Erythroblast (primary cell): ENCODE measurements at places on chromosomes 5 and 9.

GRCh38 chr5:79794347-79794746 is 104.7 kb downstream of the CMYA5 start:
- DNase-seq, result no peak

DNA sequence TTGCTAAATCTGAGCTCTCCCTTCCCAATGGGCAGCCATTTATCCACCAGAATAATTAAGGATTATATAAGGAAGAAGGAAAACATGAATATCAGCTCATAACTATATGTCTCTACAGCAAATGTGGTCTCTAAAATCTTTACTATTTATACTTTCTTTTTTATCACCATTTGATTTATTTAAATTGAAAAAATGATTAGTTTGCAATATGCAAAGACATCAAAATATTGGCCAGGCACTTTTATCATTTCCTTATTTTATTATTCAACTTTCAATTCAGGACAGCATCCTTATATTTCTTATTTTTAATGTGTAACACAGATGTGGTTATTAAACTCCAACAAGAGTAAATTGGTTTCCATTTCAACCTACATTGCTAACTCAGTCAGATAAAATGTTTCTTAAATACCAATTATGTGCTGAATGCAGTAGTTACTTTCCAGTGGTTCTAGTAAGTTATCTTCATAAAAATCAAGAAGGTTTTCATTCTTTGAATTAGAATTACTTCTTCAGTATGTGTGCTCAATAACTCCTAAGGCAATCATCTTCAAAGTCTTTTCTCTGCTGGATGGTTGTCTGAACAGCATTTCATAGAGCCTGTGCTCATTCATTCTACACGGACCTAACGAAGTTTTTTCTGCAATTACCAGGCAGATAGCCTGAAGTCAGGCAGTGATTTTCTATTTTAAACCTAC is 1148.0 kb downstream of the CDH12 start:
- DNase-seq, result no peak

DNA sequence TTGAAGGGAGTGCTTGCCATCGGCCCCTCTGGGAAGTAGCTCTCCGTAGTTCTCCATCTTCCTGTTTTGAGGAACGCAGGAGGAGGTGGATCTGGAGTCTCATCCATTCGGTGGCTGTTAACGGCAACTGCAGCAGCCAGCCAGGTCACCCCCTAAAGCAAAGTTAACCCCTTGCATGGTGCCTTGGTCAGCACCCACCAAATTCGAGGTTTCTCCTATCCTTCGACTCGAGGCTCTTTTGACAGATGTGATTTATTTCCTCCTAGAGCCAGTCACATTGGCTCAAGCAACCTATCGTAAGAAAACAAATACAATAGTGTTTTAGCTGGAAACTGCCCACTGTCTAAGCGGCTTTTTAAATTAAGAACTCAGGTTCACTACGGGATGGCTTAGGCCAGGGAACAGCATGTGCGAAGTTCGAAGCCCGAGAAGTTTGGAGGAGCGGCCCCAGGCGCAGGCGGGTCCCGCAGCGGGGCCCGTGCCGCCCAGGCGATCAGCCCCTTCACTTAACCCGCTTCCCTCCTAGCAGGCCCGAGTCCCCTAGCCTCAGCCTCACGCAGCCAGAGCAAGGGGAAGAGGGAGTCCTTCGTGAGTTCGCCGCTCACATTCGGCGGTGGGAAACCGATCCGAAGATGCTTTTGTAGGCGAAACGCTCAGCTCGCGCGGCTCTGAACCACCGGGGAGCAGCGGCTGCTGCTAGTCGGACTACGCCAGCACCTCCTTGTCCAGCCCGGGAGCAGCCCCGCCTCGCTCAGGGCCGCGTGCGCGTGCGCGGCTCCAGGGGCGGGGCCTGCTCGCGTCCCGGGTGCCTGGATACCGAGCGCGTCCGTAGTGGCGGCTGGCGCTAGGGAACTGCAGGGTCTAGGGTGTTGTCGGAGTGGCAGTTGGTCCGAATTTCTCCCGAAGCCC is at the start of gene ROPN1L:
TSS of gene ROPN1L (plus strand) at position 797 of the 909 bp plus-strand sequence. CDS start 289 bp downstream, outside the sequence.
- peak; percentile 92 for DNase-seq

DNA sequence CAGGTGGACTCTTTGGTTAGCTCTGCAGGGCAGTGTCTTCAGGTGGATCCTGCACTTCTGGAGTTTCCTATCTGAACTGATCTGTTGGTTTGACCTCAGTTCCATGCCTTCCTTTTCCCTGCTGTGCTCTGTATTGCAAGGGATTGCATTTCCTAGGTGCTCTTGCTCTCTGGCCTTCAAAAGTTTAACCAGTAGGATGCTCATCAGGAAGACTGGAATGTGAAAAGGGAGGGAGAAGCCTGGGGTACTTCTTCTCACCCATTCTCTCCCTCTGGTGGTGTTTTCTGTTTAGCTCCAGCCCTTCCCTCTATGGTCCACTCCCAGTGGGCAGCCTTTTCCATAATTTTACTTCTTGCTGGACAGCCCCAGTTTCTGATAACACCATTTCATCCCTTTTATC is 78.5 kb downstream of the ZNF618 start:
- no peak for DNase-seq

DNA sequence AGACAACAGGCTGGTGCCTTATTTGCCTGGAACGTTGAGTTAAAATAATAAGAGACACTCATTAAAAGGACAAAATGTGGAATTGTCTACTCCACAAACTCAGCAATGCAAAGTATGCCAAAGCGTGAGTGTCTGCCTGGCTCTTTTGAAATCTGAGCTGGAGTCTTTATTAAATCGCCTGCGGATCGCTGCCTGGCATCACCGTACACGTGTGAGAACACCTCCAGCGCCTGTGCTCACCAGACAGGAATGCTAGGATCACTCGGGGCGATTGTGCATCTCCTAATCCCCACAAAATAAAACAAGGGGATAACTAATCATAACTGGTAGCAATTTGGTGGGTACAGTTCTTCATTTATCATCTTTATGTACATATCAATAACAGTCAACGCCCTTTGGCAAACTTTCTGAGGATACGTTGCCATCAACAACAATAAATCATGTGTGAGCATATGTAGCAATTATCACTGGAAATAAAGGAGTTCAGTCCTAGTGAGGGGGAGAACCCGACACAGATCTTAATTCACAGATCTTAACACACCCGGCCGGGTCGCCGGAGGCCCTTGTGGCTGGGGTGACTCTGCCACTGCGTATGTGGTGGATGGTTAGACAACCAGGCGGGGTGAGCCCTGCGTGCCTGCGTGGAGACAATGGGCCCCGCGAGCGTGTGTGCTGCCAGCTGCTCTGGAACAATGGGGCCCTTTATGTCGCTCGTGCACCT is 284.9 kb upstream of the IRX1 start:
- no peak for DNase-seq

DNA sequence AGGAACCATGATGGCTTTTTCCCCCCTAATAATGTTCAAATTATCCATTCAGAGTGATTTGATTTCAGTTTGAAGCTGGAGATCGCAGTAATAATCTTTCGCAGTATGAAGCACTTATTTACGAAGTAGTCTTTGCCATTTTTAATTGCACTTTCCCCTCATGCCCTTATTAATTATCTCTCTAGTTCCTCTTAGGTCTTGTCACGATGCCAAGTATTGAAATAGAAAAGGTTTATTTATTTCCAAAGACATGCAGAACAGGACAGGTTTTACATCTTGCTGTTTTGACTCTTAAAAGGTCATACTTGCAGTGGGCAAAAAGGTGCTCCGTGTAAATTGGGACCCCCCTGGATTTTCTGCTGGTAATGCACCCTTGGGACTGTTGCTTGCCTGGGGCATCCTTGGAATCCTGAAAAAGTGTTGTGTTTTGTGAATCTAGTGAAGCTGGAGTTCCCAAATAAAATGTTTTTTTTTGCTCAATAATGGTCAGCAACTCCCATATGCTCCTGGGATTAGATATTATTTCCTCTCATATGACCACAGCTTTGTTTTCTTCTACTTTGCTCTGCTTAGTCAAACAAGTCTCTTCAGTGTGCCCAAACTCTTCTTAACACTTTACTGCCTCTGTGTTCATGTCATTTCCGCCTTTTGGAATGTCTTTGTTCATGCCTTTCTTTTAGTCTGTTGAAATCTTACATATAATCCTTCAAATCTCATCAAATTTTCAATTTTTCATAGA is 278.3 kb downstream of the TMEM38B start:
- no peak for DNase-seq

GRCh38 chr5:123124859-123125595 is 36.0 kb downstream of the PRDM6 start:
- no peak for DNase-seq

- DNase-seq, result peak; percentile 76
These were observed 42.8 kb downstream of the SNX30 start for GRCh38 chr9:112793213-112793810.

DNA sequence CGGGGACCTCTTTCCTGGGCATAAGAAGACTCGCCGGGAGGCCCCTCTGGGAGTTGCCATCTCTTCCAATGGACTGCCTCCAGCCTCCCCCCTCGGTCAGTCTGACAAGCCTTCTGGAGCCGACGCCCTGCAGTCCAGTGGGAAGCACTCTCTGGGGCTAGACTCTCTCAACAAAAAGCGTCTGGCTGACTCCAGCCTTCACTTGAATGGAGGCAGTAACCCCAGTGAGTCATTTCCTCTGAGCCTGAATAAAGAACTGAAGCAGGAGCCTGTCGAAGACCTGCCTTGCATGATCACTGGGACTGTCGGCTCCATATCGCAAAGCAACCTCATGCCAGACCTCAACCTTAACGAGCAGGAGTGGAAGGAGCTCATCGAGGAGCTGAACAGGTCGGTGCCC is 28.4 kb upstream of the LTC4S start:
- DNase-seq, result no peak

DNA sequence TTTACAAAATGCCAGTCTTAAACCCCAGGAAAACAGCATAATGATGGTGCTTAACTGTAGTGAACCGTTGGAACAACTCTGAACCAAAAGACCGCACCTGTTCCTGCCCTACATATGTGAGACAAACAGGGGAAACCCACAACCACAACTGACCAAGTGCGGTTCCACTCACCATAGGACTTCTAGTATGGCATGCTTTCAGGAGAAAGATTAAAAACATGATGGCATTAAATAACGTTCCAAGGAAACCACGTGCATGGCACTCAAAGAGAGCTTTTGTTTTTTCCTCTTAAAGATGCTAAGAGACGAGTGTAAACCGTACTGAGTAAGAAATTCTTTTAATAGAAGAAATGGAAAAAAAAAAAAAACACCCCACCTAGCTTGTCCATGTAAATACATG is 119.8 kb downstream of the SSBP2 start:
- DNase-seq, result no peak

DNA sequence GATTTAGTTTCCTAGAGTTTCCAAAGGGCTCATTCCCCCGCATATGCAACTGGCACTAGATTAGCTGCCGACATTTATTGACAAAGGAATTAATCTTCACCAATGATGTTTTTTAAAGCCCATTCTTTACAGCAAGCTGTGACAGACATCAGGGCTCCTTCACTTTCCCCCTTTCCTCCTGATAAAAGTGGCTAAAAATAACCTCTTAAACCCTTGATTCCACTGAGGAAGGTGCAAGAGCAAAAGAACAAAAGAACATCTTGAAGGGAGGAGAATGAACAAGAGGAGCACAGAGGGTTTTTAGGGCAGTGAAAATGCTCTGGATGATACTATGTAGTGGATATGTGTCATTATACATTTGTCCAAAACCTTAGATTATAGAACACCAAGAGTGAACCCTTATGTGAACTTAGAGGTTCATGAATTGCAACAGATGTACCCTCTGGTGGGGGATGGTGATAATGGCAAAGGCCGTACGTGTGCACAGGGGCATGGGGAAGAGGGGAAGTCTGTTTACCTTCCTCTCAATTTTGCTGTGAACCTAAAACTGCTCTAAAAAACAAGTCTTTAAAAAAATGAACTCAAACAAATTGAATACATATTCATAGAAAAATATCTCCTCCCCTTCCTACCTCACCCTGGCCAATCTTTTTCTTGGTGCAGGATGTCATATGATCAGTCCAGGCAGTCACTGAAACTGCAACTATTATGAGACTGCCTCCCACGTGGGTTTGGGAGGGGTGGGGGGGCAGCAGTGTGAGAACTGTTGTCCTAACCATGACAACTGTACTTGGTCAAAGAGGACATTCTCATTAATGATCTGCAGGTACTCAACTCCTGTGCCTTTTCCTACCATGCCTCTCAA is 83.0 kb downstream of the MARCHF3 start:
- peak; percentile 45 for DNase-seq

GRCh38 chr9:130693101-130693425 is 517 bp upstream of the EXOSC2 start:
- DNase-seq, result no peak

DNA sequence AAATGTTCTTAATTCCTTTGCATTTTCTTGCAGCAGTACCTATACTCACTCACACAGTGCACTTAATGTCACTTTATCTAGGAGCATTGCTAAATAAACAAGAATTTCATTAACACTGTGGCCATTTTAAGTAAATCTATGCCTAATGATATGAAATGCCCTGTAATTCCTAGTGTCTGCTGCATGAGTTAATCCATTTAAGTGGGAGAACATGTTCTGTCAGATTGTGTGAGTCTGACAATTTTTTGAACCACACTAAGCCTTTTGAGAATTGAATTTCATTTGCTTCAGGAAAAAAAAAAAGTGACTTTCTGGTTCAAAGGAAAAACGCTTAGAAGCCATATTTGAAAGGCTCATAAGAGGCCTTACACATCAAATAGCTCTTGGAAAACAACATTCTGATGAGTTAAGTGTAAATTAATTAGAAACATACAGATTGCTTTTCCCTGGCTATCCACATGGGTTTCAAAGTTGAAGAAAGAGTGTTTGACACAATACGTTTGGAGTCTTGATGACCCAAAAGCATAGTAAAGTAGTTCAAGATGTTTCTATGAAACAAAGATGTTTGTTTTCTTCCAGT is 446.7 kb upstream of the GRAMD2B start:
- DNase-seq, result no peak

GRCh38 chr5:180977852-180978251 is 10.8 kb upstream of the BTNL3 start:
- no peak for DNase-seq

DNA sequence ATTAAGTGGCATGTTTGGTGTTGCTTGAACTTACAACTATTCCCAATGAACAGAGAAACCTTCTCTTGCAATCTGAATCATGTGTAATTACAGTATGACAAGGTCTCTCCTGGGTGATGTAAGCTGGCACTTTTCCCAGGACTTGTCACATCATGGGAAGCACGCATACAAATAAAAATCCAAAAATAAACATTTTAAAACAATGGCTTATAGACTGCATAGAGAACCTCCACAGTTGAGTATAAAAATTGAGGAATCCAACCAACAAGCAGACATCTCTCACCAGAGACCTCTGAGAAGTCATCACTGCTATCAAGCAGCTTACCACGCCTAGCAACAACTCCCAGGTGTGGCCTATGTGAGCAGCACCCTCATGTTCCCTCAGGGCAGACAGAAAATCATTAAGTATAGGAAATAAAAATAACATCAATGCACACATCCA is 3.9 kb downstream of the MLLT3 start:
- DNase-seq, result peak; percentile 32

DNA sequence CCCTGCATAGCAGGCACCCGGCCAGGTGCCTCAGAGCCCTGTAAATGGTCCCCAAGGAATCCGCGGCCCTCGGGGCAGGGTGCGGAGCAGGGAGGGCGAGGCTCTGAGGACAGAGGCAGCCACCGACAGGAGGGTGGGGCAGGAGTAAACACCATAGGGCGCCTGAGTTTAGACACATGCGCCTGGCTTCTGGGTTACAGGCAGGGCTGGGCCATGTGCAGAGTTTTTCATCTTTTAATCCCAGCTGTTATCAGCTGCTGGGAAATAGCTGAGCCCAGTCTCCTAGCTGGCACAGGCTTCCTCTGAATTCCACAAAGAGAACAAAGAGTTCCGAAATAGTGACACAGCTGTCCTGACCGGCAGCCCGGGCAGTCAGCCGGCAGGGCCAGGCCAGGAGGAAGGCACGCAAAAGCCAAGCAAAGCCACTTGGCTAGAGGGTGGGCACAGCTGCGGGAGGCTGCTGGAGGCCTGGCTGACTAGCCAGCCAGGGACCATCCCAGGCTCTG is 98.9 kb upstream of the PHYKPL start:
- DNase-seq, result no peak
